CD4-positive, alpha-beta T cell treated with Interleukin-10 for 1 hour (primary cell): ENCODE measurements at places on chromosomes 16 and 17.

- no peak for DNase-seq
Observed at GRCh38 chr17:62791767-62792446, 16.2 kb downstream of the MARCHF10 start.

DNA sequence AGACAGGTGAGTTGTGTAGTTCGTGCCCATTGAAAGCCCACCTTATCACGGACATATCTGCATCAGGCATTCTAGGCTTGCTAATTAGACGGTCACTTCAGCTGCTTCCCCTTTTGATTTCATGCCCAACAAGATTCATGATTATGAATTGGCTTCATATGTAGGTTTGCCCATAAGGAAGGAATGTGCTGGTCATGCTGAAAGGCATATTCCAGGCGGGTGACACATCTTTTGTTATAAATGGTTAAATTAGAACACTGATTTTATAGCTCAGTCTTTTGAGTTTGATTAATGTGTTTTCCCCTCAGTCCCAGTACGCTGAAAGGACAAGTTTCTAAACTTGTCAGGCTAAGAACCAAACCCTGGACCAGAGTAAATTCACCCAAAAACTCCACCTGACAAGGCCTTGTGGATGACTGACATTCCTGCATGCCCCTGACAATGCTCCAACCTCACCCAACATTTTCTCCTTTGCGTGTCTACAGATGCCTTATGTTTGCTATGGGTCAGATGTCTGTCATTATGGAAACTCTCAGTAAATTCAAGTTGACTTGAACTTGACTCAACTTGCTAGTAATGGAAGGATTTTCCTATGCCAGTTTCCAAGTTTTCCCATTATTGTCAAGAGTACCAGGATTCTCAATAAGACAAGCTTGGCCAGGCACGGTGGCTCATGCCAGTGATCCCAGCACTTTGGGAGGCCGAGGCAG, 421.9 kb downstream of the PMP22 start:
- DNase-seq = no peak

- no peak for DNase-seq
Observed at GRCh38 chr17:562174-562573, 152.5 kb downstream of the VPS53 start.

GRCh38 chr16:4678596-4678995, 14.8 kb upstream of the NUDT16L1 start:
- DNase-seq = no peak

DNA sequence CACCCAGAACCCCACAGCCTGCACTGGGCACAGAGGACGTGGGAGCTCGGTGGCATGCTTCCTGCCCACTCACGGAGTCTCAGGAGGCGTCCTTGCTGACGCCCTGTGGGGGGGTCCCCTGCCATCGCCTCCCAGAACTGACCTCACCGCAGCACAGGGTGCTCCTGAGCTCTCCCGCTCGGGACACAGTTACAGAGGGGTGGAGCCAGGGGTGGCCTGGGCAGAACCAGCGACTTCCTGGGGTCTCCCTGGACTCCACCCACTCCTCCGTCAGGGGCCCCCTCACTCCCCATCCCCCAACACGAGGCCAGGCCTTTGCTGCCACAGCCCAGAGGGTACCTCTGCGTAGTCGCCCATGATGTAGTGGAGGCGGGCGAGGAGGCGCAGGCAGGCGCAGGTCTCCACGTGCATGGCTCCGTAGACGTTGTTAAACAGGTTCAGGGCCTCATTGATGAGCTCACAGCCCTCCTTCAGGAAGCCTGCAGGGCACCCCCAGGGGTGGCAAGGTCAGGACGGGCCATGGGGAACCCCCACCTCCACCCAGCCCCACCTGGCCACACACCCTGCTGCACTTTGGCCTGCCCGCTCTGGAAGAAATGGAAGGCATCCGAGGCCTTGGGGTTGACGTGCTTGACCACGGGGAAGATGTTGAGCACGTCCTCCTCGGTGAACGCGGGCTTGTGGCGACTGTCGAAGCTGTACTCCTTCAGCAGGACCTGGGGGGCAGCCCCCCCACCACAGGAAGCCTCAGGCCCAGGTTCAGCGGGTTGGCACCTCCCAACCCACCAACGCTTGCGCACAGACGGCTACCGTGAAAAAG, 17.8 kb downstream of the CLUH start:
- DNase-seq = no peak

DNA sequence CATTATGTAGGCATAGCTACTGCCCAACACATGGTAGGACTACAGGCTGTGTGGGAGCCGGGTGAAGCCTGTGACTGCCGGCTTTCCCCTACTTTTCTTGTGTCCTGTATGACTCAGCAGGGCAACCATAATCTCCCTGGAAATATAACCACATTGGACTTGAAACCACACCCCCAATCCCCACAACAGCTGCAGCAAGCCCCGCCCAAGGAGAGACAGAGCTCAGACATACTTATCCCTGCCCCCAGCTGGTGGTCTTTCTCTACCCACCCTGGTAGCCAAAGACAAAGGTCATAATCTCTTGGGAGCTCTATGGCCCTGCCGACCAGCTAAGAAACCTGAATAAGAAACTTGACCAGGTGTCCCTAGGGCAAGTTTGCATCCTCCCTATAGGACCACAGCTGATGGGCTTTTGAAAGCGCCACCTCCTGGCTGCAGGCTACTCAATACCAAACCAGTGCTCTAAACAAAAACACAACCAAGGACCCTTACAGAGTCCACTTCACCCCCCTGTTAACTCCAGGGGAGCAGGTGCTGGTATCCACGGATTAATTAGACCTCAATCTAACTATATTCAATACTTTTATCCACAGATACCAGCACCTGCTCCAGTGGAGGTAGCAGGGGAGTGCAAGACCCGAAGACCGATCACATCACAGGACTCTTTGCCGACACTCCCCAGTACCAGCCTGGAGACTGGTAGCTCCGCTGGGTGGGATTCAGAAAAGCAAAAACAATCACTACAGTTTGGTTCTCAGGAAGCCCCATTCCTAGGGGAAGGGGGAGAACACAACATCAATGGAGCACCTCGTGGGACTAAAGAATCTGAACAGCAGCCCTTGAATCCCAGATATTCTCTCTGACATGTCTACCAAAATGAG, 91.2 kb downstream of the IRX5 start:
- DNase-seq = no peak

DNA sequence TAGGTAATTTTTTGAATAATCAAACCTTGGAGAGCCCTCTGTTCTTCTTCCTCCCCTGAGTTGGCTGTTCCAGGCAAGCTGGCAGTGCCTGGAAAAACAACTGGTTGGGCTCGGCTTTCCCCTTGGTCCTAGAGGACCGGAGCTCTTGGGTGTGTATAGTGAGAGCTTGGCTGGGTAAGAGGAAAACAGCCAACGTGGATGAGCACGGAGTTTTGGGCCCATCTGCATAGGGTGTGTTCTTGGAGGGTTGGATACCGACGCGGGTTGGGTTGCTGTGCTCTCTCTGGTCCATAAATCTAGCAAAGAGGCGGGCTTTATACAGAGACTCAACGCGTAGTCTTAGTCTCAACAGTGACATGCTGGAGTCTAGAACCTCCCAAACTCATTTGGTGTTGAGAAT, 23.2 kb downstream of the ITGB3 start:
- DNase-seq = no peak

DNA sequence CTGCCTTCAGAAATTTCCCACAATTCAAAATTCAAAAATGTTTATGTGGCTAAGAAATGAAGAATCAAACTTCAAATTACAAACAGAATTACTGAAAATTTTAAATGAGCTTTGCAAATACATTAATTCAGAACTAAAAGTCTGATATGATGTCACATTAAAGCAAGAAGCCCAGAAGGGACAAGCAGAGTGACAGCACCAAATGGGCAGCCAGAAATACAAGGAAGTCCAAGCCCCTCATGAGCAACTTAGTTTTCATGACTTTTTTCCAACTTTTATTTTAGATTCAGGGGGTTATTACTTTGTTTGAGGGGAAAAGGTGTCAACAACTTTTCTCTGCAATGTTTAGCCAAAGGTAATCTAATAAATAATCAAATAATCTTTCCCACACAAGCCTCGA, 21.5 kb downstream of the UBE2G1 start:
- DNase-seq = no peak

- DNase-seq = no peak
Observed at GRCh38 chr17:2442166-2442565, 41.3 kb upstream of the MNT start.

DNA sequence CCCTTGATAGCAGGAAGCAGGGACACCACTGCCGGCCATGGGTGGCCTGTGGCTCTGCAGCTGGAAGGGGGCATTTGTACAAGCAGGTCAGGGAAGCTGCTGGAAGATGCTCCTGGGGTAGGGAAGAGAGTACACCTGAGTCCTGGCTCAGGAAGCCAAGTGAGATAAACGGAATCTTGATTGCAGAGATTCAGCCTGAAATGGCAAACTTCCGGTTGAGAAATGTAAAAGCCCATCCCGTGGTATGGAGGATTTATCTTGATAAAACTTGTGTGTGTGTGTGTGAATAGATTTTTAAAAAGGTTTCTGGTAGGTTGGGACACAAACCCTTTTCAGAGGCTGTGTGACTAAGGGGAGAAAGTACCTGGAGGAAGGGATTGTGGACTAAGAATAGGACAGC, 29.6 kb downstream of the C17orf100 start:
- no peak for DNase-seq

DNA sequence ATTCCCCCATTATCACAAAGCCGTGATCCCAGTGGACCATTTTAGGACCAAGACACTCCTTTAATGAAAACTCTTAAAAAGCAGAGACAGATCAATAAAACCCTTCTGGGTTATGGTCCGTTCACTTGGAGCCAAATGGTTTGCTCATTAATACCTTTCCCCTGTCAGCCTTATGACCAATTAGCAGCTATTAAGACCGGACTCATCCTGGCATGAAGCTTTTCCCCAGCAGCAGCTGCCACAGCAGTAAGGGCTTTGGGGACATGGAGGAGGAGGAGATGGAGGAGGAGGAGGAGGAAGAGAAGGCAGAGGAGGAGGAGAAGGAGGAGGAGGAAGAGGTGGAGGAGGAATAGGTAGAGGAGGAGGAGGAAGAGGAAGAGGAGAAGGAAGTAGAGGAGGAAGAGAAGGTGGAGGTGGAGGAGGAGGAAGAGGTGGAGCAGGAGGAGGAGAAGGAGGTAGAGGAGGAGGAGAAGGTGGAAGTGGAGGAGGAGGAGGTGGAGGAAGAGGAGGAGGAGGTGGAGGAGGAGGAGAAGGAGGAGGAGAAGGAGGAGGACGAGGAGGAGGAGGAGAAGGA, 50.1 kb upstream of the IRX3 start:
- DNase-seq = no peak
